Activated CD4-positive, alpha-beta T cell treated with anti-CD3 and anti-CD28 coated beads for 36 hours (primary cell): ENCODE measurements at places on chromosomes 13 and 19.

DNA sequence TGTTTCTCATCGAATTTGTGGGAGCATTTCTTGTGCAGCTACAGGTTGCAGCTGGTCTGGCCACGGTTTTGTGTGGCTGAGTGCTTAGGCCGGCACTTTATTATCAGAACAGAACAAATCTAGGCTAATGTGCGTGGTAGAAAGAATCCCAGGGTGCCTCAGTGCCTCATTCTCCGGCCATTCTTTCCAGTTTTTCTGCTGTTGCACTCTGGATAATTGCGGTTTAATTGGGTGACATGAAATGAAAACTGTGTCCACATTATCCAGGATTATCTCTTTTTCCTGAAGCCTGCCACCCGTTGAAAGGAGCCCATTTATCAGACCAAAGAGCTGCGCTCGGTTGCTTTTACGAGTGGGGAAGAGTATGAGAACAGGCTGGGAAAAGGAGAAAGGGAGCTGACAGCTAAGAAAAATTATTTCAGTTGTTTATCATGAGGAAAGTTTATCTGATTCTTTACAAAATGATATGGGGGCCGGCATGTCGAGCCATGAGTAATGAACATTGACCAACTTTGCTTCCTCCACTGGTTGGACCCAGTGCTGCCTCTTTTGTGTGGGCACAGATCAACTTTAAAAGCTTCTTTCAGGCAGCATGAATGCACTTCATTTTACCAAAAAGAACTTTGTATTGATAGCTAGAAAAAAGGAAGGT, 117.0 kb upstream of the SOX21 start:
- no peak for DNase-seq

DNA sequence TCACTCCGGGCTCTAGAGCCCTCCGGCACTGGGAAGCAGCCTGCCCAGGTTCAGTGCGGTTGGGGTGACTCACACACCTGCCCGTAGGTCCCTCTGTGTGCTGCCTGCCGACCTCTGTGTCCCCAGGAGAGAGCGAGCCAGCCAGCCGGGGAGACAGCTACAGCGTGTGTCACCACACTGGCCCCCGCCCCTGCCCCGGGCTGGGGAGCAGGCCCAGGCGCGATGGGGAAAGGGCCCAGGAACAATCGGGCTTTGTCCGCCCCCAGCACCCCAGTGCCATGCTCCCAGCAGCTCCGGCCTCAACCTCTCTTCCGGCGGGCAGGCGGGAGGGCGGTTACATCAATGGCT, at the start of gene KLK6:
Gene KLK6 (minus strand): TSS at position 179 of the 348 bp plus-strand sequence. CDS start 1,487 bp downstream, outside the sequence.
- no peak for DNase-seq

DNA sequence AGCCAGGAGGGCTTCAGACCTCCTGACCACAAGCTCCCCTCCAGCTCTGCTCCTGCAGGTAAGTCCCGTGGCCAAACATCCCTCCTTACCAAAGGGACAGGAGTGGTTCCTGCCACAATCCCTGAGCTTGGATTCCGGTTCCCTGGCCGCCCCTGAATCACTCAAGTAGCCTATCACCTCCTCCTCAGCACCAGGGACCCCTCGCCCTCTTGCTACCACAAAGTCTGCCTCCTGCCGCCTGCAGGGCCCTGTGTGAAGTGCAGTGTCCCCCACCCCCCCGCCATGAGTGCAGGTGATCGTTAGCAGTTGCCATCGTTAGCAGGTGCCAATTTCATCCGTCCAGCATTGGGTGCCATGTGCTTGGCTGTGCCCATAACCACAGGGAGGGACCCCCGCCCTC, 40.8 kb upstream of the RANBP3 start:
- peak; percentile 49 for DNase-seq

- DNase-seq = no peak
Observed at GRCh38 chr13:51035978-51036377, 75.1 kb downstream of the C13orf42 start.

GRCh38 chr13:79988573-79988972, 352.4 kb downstream of the SPRY2 start:
- DNase-seq = no peak

DNA sequence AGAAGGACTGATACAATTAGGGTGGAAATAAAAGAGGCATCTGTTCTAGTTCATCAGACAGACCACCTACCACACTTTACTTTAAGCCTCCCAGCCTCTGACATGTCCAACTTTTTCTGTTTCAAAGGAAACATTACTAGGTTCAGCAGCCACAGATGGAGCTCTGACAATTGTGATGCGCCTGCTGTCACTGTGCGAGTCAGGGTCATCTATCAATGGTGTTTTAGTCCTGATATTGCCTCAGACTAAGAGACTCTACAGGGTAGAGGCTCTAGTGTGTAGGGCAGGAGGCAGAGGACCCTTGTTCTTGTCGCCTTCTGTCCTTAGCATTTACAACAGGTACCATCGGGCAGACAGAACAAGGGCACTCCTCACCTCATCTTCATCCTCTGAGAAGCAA, 685.0 kb upstream of the SGCG start:
- no peak for DNase-seq

GRCh38 chr13:111909971-111910671, 156.8 kb upstream of the SOX1 start:
- DNase-seq = no peak

DNA sequence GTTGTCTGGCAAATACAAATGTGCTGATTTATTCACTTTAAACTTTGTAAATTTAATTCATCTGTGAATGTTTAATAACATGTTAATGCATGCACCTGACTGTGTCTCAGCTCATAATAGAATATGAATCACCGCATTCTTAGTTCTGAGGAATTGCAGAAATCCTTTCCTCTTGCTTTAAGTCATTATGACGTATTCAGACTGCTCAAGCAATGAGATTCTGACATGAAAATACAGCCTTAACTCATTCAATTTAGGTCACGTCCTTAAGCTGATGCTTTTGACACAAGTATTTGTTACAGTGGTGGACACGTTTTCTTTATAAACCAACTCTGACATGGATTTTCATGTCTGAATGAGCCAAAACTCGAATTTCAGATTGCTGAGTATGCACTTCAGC, 541.0 kb upstream of the KLF12 start:
- no peak for DNase-seq

- no peak for DNase-seq
Observed at GRCh38 chr19:39983695-39984300, 12.8 kb downstream of the PSMC4 start.

GRCh38 chr19:3785938-3786824, at the start of gene MATK:
Gene MATK, minus strand, starts transcription at chr19:3786381. Its CDS starts 1,246 bp downstream, at chr19:3785135.
- peak; percentile 50 for DNase-seq

GRCh38 chr19:16628984-16629691, 1.1 kb upstream of the MED26 start:
- DNase-seq = peak; percentile 28

- no peak for DNase-seq
Observed at GRCh38 chr13:80012251-80012650, 328.7 kb downstream of the SPRY2 start.

DNA sequence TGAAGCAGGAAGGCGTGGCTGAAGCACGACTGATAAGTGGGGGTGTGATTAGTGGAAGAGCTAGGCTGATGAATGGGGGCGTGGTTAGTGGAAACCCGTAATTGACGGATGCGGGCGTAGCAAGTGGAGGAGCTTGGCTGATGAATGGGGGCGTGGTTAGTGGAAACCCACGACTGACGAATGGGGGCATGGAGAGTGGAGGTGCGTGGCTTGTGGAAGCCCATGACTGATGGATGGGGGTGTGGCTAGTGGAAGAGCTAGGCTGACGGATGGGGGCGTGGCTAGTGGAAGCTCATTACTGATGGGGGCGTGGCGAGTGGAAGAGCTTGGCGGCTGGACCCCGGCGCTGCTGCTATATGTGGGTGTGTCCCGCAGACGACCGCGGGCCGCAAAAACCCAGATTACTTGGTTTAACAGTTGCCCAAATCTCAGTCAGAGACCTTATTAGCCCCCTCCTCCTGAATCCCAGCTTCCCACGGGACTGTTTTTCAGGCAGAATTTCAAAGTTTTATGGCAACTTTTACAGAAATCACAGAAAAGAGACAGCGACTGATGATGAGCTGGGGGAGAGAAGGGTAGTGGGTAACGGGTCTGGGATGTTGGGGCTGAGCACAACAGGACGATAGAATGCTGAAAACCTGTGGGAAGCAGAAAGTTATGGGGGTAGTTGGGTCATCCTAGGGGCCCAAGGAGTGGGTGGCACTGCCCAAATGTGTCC, 9.0 kb upstream of the MEIS3 start:
- peak; percentile 94 for DNase-seq

- DNase-seq = no peak
Observed at GRCh38 chr13:108322206-108322824, 52.8 kb downstream of the TNFSF13B start.

GRCh38 chr19:48635263-48635965, 1.8 kb downstream of the DBP start:
- DNase-seq = peak; percentile 88

DNA sequence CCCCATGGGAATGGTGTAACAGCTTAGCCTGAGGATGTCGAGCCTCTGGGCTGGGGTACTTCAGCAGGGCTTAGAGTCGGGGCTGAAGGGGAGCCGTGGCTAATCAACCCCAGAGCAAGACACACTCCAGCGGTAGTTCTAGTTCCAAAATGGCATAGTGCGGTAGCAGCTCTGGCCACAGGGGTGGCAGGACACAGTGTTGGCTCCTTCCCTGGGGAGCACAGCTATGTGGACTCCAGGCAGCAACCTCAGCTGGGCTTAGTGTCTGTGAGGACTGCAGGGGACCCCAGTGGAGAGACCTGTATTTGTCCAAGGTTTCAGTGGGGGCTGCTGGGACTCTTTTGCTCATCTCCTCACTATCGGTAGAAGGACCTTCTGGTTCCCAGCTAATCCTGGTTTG, 70.8 kb upstream of the PCDH20 start:
- no peak for DNase-seq

DNA sequence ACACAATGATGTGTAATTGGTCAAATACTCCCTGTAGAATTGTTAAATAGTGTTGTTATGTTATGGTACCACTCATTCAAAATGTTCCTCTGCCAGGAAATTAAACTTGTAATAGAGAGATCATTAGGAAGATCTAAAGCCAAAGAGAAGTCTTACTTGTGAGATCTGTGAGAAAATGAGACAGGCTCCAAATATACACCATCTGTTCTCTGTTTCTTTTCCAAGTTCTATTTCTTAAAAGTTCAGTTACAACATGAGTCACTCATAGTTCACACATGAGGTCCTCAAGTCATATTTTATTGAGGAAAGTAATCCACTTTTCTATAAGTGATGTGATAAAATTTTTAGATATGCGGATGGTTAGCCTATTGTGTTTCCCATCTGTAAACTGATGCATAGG, 1038.1 kb upstream of the PRR20A start:
- DNase-seq = no peak
